Stimulated activated CD4-positive, alpha-beta T cell treated with anti-CD3 and anti-CD28 coated beads, Interleukin-2, amount 100 ng/mL, for 24 hours (primary cell): ENCODE measurements at places on chromosomes 6 and 20.
A peak's percentile ranks its signal among the peaks of the same experiment; 100 is the strongest.

DNA sequence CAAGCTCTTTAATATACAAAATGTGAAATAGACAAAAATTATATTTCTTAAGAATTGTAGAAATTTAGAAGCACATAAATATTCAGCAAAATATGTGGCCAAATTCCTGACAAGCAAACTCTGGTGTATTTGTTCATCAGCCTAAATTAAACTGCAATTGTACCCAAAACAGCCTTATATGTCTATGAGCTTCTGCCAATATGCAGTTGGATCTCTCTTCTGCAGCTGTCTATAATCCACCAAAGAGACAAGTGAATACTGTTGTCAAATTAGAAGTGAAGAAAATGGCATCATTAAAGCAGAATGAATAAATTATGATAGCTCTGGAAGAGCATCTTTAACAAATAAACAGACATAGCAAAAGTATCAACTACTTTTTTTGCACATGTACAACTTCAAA is 755.7 kb downstream of the GRIK2 start:
- no peak for DNase-seq

GRCh38 chr6:158471339-158471738 is 88.6 kb upstream of the TMEM181 start:
- DNase-seq = no peak

- DNase-seq = no peak
These were observed 41.9 kb downstream of the MTHFD1L start for GRCh38 chr6:150907383-150907782.

GRCh38 chr6:56663344-56663743 is 20.7 kb upstream of the DST start:
- no peak for DNase-seq

DNA sequence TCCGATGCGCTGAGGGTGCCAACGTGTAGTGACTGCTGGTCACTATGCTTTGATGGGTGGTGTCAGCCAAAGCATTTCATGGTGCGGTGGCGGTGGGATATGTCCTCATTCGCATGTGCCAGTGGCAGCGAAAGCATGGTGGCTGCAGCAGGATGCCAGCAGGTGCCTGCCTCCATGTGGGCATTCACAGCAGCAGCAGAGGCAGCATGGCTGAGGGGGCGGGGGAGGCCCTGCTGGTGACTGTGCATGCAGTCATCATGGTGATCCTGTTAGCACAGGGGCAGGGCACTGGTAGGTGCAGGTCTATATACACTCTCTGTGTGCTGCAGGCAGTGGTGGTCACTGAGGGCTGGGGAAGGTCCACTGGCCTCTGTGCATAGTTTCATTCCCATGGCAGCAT is 22.0 kb downstream of the FIG4 start:
- DNase-seq = peak; percentile 18

DNA sequence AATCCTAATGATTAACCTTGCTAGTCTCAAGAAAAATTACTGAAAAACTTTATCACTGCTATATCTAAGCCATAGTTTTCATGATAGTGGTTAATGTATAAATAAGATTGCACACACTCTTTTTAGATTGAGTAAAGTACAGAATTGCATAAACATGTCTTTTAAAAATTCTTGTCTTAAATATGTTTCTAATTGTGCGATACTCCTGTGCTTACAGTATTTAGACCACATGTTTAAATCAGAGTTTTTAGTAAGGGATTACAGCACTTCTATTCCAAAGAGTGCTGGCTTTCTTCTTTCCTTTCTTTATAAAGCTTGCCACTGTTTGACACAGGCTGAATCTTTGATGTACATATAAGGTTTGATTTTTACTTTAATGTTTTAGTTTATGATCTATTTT is 36.8 kb upstream of the RGS17 start:
- DNase-seq = no peak

DNA sequence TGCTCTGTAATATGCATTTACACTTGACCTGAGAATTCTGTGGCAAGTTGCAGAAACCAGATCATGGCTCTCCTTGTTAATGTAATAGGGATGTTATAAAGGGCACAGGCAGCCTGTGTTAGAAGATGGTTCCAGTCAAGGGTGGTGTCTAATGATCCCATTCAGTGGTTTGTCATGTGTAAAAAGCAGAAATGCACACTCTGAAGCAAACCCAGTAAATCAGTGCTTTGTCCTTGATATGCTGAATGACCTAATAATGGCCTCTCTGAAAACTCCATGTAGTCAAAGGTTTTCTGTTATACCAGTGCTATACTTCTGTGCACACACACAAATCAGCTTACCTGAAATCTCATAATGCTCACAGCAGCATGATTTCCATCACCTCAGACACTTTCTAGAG is 66.2 kb downstream of the SOBP start:
- no peak for DNase-seq

DNA sequence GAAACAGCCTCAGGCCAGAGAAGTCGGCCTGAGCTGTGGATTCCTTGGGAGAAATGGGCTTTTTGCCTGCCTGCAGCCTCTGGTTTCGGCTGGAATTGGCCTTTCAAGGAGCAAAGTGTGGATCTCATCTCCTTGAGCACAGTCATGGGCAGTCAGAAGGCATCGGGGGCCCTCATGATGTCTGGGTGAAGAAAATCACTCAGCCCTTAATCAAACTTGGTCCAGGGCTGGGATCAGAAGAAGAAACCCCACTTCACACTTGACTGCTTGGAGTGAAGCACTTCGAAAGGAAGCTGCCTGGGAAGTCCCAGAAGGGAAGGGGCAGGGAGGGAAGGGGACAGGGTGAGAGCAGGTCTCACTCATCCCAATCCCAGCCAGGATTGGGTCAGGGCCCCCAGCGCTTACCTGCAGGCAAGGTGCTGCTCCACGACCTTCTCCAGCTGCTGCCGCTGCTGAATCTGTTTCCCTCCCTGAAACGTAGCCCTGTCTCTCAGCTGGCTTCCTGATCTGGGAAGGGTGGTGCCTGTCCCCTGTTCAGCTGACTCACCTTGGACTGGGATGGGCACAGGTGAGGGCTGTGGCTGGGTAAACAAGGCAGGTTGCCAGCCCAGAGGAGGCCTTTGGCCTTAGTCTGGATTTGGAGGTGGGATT is at the start of gene SDCBP2:
Gene SDCBP2, minus strand, starts transcription at position 460 of the 651 bp plus-strand sequence. CDS start 8,723 bp downstream, outside the sequence.
- no peak for DNase-seq

DNA sequence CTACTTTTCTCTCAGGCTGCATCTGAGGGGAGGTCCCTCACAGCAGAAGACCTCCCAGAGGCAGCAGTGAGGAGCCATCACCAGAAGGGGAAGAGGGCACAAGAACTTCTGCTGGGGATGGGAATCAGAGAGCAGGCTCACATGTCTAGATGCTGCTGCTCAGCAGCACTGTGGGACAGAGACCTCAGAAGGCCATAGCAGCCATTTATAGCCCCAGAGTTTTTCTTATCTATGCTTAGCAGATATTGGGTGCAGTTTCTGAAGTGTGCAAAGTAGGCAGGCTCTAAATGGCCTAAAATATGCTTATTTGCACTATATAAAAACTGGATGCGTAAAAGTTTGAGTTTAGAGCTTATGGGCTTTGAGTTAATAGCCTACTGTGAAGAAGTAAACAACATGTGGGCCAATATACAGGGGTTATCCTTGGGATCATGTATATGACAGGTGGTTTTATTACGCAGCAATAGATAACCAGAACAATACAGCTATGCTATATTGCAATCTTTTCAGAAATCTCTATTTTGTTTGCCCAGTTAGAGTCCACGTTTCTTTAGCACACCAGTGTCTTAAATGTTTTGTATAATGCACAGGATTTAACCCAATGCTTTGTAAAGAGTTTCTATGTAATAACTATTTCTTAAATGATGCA is 60.2 kb upstream of the TMEM244 start:
- DNase-seq = no peak

- no peak for DNase-seq
These were observed 12.8 kb downstream of the SMLR1 start for GRCh38 chr6:130840050-130840449.

- no peak for DNase-seq
These were observed 395.6 kb downstream of the CDH4 start for GRCh38 chr20:61647702-61648101.

- DNase-seq = no peak
These were observed 203.0 kb upstream of the TBX18 start for GRCh38 chr6:84967389-84967788.
